GM03348 (cell line): ENCODE measurements at places on chromosomes 6 and 20.

- DNase-seq, result no peak
Observed at GRCh38 chr20:34629342-34629741, 47.5 kb downstream of the PIGU start.

DNA sequence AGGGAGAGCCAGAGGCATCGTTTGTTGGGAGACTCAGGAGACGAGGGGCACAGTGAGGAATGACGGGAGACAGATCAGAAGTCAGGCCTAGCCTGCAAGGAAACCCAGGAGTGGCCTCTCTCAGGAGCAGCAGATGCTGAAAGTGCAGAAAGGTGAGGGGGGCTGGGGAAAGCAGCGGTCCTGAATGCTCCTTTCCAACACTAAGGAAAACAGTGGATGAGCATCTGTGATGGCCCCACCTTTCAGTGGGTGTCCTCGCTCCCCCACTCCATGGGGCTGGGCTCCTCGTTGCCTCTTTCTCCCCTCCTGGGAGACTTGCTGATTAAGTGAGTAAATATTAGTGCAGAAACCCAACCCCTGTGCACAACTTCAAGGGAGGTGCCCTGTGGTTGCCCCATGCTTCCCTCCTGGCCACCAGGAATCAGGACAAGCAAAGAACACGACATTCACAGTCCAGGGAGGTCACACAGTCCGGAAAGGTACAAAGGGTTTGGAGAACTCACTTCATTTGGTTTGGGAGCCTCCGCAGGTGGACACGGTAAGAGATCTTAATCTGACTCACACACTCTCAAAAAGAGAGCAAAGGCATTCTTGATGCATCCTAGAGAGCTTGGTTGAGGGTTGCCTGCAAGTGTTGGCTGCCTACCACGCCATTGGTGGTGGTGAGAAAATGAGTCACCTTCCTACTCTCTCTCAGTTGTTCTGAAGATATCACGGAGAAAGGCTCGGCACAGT lies 9.7 kb upstream of the BPIFB1 start:
- no peak for DNase-seq

- peak; percentile 61 for DNase-seq
Observed at GRCh38 chr6:16909658-16910360, 148.5 kb upstream of the ATXN1 start.

- no peak for DNase-seq
Observed at GRCh38 chr20:62228982-62229545, 9.0 kb upstream of the HRH3 start.

DNA sequence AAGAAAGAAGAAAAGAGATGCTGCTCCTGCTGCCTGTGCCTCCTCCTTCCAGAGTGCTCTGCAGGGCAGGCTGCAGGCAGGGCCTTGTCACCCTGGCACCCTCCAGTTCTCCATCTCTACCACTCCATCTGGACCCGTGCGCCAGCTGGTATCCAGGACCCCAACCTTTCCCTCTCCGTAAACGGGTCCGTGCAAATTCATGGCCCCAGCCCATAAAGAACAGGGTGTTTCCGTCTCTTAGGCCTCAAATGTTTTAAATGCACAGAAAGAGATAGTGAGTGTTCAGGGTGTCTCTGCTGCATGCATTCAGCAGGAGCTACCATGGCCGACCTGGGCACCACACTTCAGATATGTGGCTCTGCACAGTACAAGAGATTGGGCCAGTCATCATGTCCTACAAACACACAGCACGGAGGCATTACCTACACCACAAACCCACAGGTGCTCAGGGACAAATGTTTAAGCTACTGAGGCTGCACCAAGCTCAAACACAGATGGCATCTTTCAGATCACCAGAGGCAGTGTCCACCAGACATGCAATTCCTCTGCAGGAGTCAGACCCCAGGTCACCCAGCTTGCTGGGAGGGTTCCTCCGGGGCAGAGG lies 258.1 kb downstream of the DLL1 start:
- no peak for DNase-seq

- peak; percentile 44 for DNase-seq
Observed at GRCh38 chr20:43331906-43332305, 125.8 kb upstream of the SRSF6 start.
